ENCODE measurements at places on chromosomes 12 and 14.

GRCh38 chr12:120666571-120667390 is 20.2 kb upstream of the MLEC start:
- DNase-seq = no peak

DNA sequence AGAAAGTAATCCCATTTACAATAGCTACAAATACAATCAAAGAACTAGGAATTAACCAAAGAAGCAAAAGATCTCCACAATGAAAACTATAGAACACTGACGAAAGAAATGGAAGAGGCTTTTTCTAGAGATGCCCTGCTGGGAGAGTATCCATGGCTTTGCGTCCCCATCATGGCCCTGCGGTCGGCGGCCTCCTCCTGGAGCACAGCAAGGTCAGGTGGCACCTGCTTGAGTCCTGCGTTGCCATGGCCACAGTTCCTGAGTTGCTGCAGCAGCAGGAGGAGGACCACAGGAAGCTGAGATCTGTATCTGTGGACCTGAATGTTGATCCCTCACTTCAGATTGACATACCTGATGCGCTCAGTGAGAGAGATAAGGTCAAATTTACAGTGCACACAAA is 143.5 kb downstream of the SLC5A8 start:
- DNase-seq = no peak

GRCh38 chr14:89017417-89017816 is 193.0 kb downstream of the TTC8 start:
- DNase-seq = no peak

DNA sequence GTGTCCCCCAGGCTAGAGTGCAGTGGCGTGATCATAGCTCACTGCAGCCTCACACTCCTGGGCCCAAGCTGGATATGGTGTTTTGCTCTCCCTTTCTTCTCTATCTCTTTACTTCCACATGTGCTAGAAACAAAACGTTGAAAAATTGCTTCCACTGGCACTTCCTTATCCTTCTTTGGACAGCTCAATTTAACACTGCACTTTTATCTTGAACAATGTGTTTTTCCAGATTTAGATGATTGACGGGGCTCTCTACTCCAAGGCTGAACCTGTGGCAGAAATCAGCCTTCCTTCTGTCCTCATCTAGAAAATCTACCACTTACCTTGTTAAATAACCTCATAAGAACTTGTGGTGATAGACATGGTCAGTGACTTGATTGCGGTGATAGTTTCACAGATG is 165.1 kb downstream of the DAD1 start:
- no peak for DNase-seq

DNA sequence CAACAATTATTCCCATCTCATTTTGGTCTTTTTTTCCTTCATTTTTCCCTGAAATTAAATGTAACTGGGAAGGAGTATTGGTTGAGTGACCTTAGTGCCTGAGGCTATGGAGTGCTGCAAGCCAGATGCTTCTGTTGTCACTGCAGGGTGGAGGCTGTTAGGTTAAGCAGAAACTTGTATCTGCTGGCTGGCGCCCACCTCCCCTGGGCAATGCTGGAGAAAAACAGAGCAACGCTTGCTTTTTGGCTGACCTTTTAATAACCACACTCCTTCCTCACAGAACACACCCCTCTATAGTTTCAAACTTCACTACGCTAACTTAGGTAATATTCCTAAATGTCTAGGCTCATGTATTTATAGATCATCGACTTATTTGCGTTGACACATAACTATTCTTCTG is 583.5 kb upstream of the NOVA1 start:
- no peak for DNase-seq

DNA sequence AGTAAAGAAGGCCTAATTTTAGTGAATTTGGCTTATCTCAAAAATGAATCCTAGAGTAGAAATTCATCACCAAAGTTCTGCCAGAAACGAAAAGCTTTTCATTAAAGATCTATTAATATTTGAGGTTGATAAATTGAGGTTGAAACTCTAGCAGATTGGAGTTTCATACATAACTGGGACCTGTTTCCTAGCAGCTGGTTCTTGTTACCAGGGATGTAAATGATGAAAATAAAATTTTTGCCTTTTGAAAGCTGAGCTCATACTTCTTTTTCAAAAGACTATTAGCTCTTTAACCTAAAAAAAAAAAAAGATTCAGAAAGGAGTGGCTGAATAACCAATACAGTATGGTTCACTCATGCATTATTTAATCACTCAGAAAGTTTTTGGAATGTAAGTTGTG is 98.3 kb downstream of the PTGER2 start:
- no peak for DNase-seq

DNA sequence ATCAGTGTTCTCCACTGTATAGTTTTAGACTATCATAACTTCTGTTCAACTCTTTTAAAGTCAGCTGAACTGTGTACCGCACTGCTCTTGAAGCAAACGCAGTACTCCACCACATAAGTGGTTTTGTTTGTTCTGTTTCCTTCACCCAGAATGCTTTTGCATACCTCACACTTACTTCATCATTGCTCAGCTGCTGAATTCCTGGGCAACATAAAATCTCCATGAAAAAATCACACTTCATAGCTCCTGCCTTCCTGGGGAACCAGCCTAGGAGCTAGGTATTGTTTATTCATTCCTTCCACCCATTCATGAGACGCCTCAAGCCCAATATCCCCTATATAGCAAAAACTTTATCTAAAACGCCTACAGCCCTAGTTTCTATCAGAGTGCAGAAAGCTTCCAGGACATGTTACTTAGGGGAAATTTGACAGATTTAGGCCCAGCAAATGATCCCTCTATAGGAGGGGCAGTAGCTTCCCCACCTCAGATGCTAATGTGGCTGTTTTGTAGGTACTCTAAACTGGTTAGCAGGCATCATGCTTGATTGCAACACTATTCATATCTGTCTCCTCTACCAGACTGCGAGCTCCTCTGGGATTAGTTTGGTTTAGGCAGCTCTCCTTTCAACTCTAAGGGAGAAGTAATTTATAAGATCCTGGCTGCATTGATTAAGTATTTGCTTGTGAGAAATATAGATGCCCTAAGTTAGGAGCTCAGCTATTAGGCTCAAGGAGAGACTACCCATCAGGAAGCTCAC is 44.5 kb downstream of the LRRC9 start:
- no peak for DNase-seq
